ENCODE measurements at places on chromosomes 11 and 22. TPM values are rescaled to one million over a fixed set of nuclear protein-coding genes. Genes with fewer than 3 reads are reported as not detected.

DNA sequence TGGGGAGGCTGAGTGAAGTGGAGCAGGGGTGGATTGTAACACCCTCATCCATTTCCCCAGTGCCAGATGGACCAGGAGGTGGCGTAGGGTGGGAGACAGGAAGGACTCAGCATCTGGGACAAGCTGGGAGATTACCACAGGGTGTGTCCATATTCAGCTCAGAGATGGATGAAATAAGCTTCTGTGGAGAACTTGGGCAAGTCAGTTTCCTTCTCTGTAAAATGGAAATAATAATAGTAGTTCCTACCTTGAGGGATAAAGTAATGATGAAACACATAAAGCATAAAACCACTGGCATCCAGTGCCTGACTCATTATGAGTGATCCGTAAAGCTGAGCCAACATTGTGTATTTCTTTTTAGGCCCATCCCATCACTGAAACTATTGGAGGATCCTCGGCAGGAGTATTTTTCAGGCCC lies 607 bp upstream of the ROBO4 start:
- no peak for DNase-seq

DNA sequence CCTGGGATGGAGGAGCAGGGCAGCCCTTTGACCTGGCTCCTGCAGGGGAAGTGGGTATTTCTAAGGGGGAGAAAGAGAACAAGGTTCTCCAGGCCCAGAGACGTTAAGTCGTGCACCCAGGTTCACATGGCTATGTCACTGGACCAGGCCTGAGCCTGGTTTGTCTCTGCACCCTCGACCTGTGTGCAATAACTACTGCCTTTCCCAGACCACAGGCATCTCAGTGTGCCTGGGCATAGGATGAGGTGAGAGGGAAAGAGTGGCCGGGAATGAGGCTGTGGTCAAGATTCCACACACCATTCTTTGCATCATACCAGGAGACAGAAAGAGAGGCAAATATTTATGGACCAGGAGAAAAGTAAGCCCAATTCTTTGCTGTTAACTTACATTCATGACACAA lies 66.8 kb downstream of the PRR5L start:
- no peak for DNase-seq

- DNase-seq = no peak
Measured at GRCh38 chr11:103923451-103923931, 112.9 kb upstream of the DDI1 start.

The CCDC89 gene
- total RNA-seq = not detected

The OOSP1 gene
- total RNA-seq = not detected

Data from CD4-positive, CD25-positive, alpha-beta regulatory T cell (primary cell).